ENCODE measurements at places on chromosomes 4 and X.

DNA sequence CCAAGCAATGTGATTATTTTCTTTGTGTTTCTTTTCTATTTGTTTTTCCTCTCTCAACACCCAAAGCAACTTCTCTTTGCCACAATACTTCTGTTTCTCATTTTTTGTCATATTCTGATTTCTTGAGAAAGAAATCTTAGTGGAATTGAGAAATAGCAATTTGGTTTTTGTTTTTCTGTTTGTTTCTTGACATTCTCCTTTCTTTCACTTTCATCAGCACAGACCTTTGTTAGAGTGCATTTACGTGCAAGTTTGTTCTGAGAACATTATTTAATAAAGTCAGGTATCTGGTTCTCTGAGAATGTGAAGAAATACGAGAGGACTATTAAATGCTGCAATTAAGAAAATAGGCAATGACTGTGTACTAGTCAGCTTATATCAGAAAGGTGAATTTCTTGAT, 608.1 kb upstream of the AADAT start:
- DNase-seq, result no peak

- DNase-seq, result no peak
Observed at GRCh38 chr4:58760737-58761136, 1650.6 kb upstream of the IGFBP7 start.

- DNase-seq, result no peak
Observed at GRCh38 chr4:82402196-82402775, 28.0 kb downstream of the HNRNPDL start.

DNA sequence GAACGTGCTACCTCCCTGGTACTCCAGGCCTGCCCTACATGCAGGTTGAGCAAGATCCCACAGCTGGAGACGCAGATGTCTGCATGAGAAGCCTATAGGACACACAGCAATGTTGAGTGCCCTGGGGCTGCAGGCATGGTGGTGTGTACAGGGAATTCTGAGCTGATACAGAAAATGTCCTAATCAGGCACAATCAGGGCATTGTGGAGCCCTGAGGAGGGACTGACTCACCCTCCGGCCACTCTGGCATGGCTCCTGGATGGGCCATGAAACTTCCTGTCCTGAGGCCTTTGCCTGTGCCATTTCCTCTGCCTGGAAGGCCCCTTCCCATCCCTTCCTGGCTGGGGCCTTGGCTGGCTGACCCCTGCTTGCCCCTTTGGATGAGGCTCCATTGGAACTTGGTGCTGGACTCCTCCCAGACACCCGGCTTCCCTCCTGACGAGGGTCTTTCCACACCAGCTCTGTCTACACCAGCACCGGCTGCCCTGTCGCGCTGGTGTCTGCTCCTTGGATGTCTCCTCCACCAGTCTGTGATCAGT, 16.7 kb upstream of the AFAP1 start:
- no peak for DNase-seq

GRCh38 chr4:78656968-78657445, 105.4 kb downstream of the ANXA3 start:
- no peak for DNase-seq

GRCh38 chr4:10333942-10334341, 123.3 kb downstream of the ZNF518B start:
- DNase-seq, result no peak

- no peak for DNase-seq
Observed at GRCh38 chrX:153876112-153876491, 9.9 kb downstream of the L1CAM start.

GRCh38 chr4:96149894-96150293, 310.0 kb downstream of the PDHA2 start:
- peak; percentile 1 for DNase-seq

DNA sequence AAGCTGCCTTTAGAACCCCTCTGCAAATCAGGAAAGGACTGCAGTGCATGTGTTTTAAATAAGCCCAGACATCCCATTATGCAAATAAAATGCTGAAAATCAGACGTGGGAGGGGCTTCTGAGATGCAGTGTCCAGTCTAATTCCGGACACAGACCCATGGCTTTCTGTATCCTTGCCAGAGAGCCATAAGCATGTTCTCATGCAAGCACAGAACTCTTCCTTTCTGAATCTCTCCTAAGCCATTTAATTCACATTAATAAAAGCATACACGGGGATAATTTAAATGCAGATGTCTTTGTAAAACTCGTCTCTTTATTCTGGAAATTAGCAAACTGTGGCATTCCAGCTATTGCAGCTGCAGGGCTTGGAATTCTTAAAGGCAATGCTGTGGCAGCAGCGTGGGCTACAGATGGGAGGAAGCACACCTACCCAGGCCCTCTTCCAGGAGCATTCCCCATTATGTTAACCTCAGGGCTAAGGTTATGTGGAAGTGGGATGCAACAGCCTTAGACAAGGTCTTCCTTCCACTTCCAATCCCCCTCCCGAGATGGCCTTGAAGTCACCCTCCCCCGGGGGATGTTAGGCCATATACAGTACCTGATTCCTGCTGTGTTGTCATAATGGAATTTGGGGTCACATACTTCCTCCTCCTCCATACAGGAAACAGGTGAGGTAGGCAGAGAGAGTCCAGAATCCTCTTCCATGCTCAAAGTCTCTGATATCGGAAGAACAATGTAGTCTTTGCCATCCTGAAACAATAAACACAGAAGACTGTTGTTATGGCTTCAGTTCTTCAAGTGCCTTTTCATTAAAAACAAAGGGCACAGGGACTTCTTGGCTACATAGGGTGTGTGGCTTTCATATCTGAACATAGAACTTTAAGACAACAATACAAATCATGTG, 38.1 kb downstream of the KDR start:
- no peak for DNase-seq

GRCh38 chr4:132824761-132825160, 324.3 kb upstream of the PCDH10 start:
- no peak for DNase-seq

DNA sequence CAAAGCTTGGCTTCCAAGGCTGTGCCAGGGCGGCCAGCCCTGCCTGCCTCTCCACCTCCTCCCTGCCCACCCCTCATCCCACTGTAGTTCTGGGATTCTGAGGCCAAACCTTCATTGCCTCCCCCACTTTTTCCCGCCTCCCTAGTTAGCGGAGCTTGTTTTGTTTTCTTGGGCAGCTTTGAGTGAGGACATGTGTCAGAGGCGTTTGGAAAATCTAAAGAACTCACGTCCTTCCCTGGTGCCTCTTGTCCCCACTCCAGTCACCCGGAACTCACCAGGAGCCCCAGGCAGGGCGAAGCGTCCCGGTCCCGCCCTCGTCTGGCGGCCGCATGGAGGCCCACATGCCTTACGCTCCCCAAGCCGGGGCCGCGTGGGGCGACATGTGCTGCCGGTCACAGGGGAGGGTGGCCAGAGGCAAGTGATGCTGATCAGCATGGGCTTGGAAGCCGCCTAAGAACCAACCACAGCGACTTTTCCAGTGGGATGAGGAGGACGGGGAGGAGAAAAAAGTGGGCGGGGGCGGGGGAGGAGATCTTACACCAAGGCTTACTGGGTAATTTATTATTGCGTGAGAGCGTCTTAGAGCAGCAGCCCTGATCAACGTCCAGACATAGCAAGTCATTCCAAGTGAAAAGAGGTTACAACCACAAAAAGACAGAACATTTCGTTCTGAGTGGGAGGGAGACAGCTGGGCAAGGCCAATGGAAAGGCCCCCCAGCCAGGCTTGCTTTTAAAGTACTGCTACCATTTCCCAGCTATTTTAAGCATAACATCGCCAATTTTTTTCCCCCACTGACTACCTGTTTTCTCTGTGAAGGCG, 48.5 kb downstream of the PRPS1 start:
- peak; percentile 49 for DNase-seq

DNA sequence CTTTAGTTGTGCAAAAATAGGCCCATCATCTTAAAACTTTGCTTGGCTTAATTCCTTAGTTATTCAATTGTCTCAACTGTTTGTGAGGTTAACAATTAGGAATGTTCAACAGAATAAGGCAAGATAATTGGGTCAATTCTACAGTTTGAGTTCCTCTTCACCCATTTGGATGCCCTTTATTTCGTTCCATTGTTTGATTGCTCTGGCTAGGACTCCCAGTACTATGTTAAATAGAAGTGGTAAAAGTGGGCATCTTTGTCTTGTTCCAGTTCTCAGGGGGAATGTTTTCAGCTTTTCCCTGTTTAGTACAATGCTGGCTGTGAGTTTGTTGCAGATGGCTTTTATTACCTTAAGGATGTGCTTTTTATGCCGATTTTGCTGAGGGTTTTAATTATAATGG, 761.5 kb upstream of the GRIA3 start:
- DNase-seq, result no peak

GRCh38 chrX:2689773-2690666, 1.1 kb upstream of the CD99 start:
- DNase-seq, result no peak

GRCh38 chr4:156762851-156763250, 208.7 kb downstream of the PDGFC start:
- DNase-seq, result no peak
